ENCODE measurements at places on chromosomes 6 and 20.

DNA sequence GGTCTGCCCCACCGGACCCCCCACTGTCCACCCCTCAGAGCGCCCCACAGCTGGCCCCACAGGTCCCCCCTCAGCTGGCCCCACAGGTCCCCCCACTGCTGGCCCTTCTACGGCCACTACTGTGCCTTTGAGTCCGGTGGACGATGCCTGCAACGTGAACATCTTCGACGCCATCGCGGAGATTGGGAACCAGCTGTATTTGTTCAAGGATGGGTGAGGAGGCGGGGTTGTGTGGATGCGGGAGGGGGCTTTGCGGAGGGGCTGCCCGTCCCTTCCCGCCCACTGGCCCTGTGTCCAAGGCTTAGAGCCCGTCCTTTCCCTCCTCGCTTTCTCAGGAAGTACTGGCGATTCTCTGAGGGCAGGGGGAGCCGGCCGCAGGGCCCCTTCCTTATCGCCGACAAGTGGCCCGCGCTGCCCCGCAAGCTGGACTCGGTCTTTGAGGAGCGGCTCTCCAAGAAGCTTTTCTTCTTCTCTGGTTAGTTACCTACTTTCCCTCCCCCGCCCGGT is 4.7 kb downstream of the MMP9 start:
- DNase-seq: no peak

DNA sequence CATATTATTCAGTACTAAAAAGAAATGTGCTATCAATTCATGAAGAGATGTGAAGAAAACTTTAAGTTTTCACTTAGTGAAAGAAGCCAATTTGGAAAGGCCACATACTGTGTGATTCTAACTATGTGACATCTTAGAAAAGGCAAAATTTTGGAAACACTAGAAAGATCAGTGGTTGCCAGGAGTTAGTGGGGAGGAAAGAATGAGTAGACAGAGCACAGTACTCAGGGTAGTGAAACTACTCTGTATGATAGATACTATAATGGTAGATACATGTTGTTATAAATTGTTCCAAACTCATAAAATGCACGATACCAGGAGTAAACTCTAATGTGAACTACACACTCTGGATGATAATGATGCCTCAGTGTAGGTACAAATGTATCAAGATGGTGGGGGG is 14.2 kb downstream of the NCOA3 start:
- no peak for DNase-seq

DNA sequence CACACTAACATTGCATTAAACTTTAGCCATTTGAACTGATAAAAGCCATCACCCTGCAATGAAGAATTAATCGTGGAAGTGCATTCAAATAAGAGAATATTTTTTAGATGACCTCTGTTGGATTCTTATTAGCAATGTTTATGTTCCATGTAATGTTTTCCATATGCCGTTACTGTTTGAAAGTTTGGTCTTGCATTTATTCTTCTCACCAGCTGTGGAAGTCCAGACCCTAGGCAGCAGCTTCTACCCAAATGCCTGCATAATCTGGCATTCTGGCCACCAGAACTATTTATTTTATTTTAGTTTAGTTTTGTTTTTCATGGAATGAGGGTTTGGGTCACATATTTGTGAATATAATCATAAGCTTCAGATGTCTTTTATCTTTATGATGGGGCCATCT is 140.4 kb downstream of the SAMD5 start:
- no peak for DNase-seq

DNA sequence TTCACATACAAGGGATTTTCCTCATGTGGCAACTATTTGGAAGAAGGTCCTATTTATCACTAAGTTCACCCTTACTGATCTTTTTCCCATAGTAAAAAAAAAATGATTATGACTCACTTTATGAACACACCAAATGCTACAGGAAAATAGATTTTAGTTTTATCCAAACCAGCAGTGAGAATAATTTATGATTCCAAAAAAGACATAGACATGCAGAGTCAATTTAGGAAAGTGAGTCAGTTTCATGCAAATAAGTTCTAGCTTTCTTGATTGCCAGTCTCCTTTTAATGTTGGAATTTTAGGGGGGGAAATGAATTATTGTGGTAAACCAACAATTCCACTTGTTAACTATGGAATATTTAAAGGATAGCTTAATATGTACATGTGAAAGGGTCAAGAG is 64.0 kb upstream of the RNF146 start:
- DNase-seq: no peak

DNA sequence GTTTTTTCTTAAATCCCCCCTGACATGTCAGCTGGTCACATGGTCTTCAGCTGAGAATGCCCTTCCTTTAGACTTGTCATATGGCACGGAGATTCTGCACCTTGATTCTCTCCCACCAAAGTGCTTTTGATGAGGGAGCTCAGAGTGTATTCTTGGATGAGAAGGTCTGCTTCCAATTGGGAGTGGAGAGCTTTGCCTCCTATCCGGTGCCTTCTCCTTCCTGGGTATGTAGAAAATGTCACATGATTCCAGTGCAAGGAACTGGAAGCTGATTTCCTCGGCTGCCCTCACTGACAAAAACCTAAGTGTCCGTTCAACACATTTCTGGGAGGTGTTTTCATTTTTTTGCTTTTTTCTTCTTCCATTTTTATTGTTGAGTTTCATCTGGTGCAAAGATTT is 197.2 kb downstream of the TFAP2C start:
- DNase-seq: no peak

DNA sequence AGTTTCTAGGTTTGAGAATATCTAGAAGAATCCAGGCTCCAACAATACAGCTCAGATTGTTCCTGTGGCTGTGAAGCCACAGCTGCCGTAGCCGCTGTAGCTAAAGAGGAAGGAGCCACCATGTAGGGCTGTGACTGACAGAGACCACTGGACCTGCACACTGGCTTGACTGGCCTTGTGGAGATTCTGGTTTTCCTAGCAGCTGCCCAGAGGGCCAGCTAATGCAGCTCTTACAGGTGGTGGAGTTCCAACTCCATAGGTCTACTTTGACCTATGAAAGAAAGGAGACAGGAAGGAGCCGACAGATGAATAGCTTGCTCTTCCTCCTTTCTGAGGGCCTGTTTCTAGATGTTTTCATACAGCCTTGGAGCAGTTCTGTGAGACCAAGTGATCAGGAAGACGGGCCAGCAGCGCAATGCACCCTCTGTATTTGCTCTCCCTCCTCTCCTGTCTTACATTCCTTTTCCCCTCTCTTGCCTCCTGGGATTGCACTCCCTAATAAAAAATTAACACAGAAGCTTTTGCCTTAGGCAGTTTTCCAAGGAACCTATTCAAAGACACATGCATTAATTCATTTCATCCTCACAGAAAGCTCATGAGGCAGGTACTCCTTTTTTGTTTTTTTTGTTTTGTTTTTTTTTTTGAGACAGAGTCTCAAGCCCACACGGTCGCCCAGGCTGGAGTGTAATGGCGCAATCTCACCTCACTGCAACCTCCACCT is 51.8 kb upstream of the MYB start:
- no peak for DNase-seq

- peak; percentile 17 for DNase-seq
Observed at GRCh38 chr20:40689100-40689942, at the start of gene MAFB. TSS of gene MAFB (minus strand) at chr20:40689236. CDS start at chr20:40688850, 386 bp downstream.

DNA sequence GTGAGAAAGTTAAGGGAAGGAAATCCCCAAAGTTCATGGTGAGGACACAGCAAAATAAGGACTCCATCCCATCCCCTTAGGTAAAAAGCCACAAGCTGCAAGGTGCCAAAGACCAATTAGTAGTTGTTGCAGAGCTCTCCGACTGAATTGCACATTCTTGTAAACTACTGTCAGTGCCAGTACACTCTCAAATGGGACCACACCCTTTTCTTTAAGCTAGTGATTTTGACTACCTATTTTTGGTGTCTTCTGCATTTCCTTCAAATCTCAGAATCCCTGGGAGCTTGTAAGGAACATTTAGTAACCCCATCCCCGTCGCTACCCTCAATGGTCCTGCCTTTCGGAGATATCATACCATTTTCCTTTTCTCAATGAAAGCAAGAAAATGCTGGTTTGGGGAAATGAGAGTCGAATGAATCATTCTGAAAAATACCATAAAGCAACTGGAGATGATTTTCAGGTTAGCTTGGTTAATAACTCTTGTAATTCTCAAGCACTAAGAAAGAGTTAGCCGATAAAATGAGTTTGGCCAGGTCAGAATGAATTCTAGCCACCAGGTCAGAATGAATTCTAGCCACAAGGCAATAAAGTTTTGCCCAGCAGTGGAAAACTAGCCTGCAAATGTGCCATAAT is 5.2 kb upstream of the HMGN3 start:
- DNase-seq: no peak

- DNase-seq: no peak
Observed at GRCh38 chr6:77548190-77548589, 84.9 kb upstream of the HTR1B start.

DNA sequence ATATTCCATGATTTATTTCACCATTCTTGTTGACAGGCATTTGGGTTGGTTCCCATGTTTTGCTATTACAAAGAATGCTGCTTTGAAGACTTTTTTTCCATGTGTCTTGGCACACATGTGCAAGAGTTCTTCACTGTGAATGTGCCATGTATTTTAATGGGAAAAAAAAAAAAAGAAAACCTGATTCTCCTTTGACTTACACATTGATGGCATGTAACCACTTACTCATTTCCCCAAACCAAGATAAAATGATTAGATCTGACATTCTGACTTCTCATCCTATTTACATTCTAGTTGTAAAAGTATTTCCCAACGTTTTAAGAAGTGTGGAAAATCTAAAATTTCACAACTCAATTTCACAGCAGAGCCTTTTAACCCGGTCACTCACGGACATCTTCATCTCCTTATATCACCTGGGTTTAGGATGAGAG is 4.4 kb downstream of the CAP2 start:
- DNase-seq: no peak

DNA sequence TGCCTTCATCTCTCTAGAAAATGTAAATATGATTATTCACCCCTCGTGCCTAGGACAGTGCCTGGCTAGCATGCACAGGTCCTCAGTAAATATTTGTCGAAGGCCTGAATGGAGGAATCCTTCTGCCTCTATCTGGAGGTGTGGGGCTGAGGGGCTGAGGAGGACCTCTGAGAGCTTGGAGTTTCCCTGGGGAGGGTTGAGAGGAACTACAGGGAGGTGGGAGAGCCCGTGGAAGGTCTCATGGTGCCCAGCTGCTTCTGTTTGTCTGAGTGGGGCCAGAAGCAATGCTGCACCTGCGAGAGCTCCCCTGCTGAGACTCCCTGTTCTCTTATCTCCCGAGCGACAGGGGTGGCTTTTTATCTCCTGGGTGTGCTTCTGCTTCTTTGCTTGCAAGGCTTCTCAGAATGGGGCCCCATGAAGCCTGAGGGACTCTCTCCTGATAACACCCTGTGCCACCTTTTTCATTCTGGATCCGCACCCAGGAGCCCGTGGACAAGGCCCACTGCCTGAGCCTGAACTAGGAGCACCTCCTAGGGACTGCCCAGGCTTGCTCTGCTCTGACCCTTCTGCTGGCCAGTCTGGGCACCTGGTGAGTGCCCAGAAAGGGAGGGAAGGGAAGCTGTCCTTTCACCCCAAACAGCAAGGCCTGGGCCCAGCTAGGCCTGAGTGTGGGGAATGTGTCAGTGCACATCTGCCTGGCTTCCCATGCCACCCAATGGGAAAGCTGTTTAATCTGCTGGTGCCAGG is 2.4 kb downstream of the SLC29A1 start:
- DNase-seq: no peak

DNA sequence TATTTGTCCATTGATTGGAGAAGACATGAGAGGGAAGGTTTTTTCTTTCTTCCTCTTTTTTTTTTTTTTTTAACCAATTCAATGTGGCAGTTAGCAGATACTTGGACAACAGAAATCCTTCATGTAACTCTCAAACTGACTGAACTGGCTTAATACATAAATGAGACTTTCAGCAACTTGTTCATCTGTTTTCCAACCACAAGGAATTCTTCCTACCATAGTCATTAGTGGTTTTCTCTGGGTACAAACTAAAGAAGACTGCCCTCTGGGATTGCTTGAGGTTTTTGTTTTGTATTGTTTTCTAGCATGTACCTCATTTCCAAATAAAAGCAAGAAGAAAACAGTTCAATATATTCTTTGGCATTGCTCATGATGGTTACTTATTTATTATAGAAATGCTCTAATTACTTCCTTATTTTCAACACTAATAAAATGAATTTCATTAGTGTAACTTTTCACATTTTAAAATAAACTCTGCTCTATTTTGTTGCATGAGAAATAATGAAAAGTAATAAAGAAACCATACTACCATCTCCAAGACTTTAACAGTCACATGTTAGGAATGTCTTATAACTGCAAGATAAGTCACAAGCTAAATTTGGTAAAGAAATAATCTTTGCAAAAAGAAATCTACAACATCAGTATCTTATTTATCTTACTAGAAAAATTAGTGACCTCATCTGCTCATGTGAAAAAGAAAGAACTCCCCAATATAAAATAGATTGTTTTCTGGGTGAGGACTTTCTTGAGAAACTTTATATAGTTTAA is 52.0 kb downstream of the ME1 start:
- DNase-seq: no peak

DNA sequence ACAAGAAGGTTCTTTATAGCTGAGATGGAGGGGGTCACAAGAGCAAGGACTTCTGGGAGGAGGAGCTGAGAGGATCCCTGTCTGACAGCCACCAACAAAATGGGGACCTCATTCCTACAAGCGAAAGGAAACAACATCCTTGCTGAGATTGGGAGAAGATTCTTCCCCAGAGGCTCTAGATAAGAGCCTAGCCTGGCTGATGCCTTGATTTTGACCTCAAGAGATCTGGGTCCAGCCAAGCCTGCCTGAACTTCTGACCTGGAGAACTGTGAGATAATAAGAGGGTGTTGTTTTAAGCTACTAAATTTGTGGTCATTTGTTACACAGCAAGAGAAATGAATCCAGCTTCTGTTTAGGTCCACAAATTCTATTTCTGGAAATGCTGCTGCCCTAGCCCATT is 75.4 kb upstream of the SLC4A11 start:
- DNase-seq: no peak

GRCh38 chr6:3911130-3911529 is 62.0 kb downstream of the FAM50B start:
- DNase-seq: no peak

DNA sequence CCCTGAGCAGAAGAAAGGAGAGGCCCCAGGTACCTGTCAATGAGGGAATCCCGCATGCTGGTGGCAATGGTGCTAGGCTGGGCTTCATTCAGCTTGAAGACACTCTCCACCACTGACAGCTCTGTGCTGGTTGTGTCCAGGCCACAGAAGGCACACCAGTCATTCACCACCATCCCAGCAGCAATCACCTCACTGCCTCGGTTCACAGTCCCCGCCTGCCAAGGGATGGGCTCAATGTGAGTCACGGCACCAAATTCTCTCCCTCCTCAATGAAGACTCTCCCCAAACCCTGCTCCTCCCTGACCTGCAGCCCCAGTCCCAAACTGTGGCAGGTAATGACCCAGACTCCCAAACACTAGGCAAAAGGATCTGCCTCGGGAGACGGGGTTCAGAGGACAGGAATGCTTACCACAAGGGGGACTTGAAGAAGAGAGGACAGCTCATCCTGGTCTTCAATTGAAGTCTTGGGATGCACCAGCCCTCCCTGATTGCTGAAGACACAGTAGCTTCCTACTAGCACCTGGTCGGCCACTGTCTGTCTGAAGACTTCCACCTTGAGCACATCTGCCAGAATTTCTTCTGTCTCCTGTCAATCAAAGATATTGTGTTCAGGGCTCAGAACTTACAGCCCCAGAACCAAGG is 1.7 kb upstream of the MMP24OS start:
- no peak for DNase-seq

- no peak for DNase-seq
Observed at GRCh38 chr6:56242346-56242745, 5.0 kb downstream of the COL21A1 start.

- no peak for DNase-seq
Observed at GRCh38 chr6:146878952-146879340, 280.2 kb downstream of the ADGB start.

- no peak for DNase-seq
Observed at GRCh38 chr6:143160015-143160414, 99.3 kb downstream of the AIG1 start.

GRCh38 chr6:79841577-79842375 is 105.6 kb downstream of the ELOVL4 start:
- DNase-seq: no peak

All from stimulated activated CD4-positive, alpha-beta T cell treated with anti-CD3 and anti-CD28 coated beads, Interleukin-4, amount 100 ng/mL, for 24 hours (primary cell).